Stimulated activated CD8-positive, alpha-beta memory T cell treated with anti-CD3 and anti-CD28 coated beads, Interleukin-15, amount 100 ng/mL, for 48 hours (primary cell): ENCODE measurements at places on chromosomes 11 and 22.
A peak's percentile ranks its signal among the peaks of the same experiment; 100 is the strongest.

GRCh38 chr22:23714596-23715578, 24.1 kb downstream of the RGL4 start:
- DNase-seq, result no peak

DNA sequence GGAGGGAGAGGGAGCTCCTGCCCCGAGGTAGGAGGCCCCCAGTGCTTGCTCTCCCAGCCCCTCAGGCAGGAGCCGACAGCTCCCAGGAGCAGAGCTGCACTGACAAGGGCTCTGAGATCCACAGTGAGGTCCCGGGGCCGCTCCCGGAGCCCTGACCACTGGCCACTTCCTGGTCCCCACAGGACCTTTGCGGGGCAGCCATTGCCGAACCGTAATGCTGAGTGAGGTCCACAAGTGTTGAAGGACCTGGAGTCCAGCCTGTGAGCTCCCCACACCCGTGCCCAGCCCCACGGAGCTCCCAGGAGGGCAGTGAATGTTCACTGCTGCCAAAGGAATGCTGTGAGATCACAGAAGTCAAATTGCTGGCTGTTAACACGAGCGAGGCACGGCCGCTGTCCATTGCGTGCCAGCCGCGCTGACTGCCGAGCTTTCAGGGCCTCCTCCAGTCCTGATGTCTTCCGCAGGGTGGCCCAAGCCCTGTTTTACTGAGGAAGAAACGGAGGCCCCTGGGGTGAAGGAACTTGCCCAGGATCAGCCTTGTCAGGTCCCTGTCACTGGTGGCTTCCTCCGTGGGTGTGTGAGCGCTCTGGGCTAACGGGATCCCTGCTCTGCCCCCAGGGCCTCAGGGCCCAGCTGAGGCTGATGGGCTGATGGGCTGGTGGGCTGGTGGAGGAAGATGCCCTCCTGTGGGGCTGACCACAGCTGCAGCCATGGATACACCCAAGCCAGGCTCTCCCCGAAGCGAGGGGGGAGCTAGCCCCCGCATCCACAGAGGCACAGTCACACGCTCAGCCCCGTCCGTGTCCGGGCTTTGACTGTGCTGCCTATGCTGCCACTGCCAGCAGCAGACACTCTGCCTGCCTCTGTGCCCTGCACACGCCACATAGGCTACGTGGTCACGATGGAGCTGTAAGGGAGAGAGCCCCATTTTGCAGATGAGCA, 70.8 kb downstream of the WNT7B start:
- no peak for DNase-seq

DNA sequence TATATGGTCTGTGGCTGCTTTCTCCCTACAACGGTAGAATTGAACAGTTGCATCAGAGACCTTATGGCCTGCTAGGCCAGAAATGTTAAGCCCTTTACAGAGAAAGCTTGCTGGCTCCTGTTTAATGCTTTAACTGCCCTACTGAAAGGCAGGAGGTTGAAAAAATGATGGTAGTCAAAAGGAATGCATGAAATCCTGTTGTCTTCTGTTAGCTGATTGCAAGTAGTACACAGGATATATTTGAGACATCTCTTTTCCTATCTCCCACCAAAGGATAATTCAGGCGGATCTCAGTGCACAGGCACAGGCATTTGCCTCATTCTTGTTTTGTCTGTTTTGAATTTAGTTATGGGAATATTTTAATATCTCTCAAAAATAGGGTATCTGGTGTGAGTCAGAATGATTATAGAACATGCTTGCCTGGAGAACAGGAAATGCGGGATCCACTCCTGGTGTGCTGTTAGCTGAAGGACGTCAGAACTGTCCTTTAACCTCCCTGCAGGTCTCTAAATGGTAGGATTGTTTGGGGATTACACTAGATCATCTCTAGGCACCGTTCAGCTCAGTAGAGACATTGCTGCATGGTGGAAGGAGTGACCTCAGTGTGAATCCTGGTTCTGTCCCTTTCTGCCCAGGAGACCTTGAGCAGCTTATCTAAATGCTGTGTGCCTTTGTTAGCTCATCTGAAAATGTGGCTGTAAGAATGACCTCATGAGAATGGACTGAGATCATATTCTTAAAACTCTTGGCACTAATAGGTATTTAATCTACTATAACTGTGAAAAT, 49.5 kb downstream of the PACS1 start:
- DNase-seq, result no peak

DNA sequence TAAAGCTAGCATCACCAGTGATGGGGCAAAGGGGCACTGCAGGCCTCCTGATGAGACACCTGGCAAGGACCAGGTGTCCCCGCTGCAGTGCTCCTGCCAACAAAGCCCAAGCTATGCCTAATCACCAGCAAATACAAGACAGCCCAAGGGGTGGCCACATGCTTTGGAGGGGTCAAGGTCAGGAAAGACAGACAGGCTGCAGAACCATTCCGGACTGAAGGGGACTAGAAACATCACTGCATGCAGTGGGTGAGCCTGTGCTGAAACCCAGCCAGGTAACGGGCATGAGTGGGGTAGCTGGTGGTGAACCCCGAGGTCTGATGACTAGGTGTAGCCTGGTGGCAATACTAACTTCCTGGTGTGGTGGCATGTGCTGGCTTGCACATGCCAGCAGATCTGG, 111.1 kb downstream of the MED15 start:
- DNase-seq, result no peak

GRCh38 chr22:47610281-47610680, 847.8 kb downstream of the TBC1D22A start:
- no peak for DNase-seq

DNA sequence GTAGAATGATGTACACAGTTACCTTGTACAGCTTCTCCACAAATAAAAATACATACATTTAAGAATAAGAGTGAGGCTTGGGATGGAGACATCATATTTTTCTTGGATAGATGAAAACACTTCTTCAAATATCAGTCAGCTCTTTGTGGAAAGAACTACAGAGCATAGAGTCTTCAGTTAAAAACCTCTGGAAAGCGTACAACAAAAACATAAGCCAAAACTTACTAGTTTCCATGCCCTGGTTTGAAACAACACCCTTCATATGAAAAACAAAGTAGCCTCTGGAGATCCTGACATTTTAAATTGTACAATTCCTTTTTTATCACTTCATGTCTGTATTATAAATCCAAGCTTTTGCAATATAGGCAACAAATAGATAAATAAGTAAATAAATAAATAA, 7.0 kb upstream of the CEP126 start:
- no peak for DNase-seq

DNA sequence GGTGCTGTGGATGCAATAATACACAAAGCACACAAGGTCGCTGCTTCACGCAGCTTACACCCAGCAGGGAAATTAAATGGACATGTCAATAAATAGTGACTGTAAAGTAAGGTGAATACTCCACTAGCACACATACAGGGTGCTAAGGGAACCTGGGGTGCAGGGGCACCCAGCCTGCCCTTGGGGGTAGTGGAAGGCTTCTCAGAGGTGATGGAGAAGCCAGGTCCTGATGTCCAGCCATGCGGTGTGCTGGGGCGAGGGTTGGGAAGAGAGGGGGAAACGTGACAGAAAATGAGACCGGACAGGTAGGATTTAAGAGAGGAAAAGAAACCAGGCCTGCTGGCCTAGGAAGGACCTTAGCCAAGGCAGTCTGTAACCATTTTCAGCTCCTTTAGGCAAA, 200.5 kb downstream of the GRIK4 start:
- DNase-seq, result no peak

GRCh38 chr11:2930704-2931419, 1.6 kb upstream of the PHLDA2 start:
- peak; percentile 32 for DNase-seq

DNA sequence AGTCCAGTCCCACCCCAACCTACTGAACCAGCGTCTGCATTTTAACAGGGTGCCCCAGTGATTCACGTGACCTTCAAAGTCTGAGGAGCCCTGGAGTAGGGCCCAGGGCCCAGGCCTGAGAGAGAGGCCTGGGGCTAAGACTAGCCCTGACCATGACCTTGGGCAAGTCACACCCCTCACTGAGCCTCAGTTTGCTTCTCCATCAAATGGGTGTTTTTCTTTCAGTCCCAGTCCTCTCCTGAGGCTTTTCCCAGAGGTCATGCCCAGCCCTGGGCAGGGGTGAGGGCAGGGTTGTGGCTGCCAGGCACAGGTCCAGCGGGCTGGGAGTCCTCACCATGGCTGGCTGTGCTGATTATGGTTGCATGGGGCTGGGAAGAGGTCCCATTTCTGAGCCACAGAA, 33.0 kb upstream of the GCAT start:
- no peak for DNase-seq

DNA sequence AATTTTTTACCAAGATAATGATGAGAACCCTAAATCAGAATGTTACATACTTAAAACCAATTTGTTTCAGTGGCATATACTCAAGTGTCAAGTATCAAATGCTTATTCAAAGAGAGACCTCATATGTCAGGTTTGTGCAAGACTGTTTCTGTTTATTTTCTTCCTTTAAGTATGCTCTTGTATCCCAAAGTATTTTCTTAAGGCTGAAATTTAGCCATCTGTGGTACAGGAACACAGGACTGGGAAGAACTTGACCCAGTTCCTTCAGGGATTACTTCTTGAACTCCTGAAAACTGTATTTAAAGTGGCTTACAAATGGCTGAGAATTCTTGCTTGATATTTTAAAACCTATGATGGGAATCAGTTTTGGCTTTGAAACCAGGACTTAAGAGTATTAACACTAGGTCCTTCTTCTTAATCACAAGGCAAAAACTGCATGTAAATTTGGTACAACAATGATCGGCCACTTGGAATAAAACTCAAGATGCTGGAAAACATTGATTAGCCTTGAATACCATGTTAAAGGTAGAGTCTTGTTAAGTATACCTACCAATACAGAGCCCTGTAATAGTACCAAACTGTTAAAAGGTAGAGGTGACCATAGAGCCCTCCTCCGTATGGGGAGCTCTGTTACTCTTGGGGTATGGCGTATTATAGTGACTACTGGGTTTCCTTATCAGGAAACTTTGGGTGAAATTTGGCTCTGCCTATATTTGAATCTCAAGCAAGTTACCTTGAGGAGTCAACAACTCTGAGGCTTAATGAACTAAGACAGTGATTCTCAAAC, 95.9 kb downstream of the BLID start:
- no peak for DNase-seq

- DNase-seq, result no peak
These were observed 62.8 kb downstream of the NCAM1 start for GRCh38 chr11:113023986-113024385.

DNA sequence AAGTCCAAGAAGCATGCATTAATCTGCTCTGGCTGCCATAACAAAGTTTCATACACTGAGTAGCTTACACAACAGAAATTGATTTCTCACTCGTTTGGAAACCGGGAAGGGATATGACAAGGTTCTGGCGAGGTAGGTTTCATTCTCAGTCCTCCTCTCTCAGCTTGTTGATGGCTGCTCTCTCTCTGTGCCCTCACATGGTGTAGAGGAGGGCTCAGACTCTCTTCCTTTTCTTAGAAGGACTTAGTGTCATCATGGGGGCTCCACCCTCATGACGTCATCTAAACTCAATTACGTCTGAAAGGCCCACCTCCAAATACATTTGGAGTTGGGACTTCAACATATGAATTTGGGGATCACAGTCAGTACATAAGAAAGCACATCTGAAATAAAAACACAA, 18.6 kb downstream of the GLYATL1 start:
- DNase-seq, result no peak

DNA sequence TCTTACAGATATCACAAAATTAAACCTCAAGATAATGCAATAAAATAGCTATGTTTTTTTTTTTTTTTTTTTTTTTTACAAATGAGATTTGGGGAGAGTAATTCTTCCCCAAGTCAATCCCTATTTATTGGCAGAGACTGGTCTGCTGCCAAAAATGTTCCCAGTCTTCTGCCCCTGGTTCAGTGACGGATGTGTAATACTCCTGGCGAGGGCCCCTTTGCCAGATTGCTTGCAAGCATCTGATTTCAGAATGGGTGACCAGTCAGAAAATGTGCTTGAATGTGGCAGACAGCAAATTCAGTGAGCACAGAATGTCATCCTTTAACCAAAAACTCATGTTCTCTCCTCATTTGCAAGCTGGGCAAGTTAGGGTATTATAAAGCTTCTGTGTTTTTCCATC, 363.8 kb upstream of the MTNR1B start:
- no peak for DNase-seq

GRCh38 chr22:39010946-39011345, 3.1 kb upstream of the APOBEC3C start:
- DNase-seq, result no peak

- DNase-seq, result no peak
These were observed 32.6 kb downstream of the SHANK3 start for GRCh38 chr22:50705219-50705691.

- DNase-seq, result peak; percentile 38
These were observed at the start of gene ADM2 for GRCh38 chr22:50481440-50482106. TSS of gene ADM2 (plus strand) at chr22:50481543. CDS start at chr22:50481848, 305 bp downstream.

- DNase-seq, result no peak
These were observed 21.9 kb upstream of the QSER1 start for GRCh38 chr11:32870676-32871075.

GRCh38 chr11:67489885-67490726, 7.3 kb downstream of the AIP start:
- no peak for DNase-seq

GRCh38 chr11:103434073-103434411, 324.8 kb downstream of the DYNC2H1 start:
- no peak for DNase-seq

- no peak for DNase-seq
These were observed 77.6 kb upstream of the RTL6 start for GRCh38 chr22:44575381-44576268.

GRCh38 chr11:79720115-79720514, 279.3 kb upstream of the TENM4 start:
- DNase-seq, result no peak

DNA sequence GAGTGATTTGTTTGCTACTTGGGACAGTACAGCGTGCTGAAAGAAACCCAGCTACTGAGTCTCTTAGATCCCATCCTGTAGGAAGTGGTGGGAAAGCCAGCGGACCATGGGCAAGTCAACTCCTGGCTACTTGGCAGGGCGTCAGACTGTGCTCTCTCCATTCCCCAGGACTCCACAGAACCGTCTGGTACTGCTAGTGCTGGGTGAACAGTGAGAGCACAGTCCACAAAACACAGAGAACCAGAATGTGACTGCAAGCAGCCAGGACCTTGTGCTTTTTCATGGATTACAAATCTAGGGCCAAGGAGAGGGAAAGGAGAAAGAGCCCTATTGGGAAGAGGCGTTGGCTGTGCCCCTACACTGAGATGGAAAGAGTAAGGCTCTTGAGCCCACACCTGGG, 10.2 kb downstream of the BID start:
- no peak for DNase-seq

GRCh38 chr11:119320240-119320775, 3.4 kb upstream of the MCAM start:
- DNase-seq, result no peak

DNA sequence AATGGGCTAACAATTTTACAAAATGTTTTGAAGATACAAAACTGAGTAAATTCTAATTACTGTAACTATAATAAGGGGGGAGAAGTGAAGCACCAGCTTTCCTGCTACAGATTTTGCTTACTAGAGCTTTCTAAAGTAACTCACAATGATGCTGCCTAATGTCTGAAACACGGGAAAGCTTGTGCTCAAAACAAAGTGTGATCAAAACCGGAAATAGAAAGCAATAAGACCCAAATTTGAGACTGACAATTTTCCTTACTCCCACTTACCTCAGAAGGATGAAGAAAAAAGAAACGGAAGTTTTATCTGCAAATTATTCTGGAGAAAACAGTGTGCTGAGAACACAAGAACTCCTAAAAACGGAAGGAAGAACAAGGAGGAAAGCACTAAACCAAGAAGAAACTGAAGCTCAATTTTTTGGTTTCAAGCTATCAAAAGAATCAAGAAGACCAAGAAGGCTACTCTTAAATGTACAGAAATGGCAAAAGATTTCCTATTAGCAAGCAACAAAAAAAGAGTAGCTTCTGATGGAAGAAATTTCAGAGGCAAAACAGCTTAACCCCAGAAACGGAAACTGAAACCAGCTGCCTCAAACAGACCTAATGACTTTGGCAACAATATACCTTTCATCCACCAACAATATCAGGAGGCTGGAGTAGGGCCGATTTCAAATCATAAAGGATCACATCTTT, 33.4 kb downstream of the AMBRA1 start:
- no peak for DNase-seq
